ENCODE measurements at places on chromosomes 16 and 17.

DNA sequence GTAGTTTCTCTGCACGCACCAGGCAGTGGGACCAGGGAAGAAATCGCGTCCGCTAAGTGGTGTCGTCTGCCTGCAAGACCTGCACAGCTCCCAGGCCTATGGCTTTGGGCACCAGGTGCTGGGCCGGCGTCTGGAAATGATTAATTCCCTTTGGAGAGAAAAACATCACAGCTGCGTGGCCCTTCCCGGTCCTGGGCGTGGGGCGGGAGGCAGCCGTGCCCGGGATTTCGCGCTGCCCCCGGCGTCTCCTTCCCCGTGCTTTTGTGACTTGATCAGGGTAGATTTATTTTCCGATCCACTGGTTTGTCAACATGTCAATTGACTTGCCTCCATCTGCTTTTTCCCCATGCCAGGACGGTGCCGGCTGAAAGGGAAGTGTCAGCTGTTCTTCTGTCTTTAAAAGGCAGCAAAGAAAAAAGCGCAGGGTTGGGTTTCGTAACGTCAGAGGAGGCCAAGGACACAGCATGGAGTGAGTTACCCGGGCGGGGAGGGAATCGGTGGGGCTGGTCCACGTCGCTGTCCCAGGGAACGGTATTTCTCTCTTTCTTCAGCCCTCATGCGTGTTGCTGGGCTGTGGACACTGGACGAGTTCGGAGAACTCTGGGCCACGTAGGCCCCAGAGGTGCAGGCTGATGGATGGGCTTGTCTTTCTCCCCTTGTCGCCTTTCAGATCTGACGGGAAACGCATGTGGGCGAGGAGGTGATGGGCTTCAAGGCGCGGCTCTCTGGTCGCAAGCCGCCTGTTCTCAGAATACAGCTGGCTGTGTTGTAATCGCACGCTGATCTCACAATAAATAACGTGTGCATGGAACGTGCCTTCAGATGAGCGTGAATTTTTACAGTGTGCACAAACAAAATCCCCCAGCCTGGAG, 188.1 kb upstream of the ZNF469 start:
- no peak for DNase-seq

DNA sequence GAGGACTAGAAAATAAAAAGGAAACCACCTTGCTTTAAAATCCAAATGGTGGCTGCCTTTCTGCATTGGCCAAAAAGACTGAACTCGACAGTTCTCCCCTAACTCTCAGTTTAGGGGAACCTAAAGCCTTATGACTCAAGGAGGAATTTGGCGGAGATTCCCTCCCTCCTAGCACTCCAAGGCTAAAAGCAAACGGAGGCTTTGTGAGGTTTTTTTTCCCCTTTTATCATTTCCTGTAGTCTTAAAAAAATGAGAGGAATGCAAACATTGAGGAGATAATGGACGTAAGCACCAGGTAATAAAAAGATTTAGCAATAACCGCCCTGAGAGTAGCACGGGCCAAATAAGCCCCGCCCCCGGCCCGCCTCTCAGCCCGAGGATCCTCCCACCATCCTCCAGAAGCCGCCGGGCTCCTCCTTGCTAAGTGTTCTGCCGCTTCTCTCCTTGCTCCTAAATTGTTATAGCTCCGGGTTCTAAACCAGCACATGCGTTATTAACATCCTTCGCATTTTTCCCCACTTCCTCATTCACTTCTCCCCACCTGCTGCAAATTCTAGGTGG, 5.8 kb upstream of the KIFC3 start:
- peak; percentile 79 for DNase-seq

DNA sequence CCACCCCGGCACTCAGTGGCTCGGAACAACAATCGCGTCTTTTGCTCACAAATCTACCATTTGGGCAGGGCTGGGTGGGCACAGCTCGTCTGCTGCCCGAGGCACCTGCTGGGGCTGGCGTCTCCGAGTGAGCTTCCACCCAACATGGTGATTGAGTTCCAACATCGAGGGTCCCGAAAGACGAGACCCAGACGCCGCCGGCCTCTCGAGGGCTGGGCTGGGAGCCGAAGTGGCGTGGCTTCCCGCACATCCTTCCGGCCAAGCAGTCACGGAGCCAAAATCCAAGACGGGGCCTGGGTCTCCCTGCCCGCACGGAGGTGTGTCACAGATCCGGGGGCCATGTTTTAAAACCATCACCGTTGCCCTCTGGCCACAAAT, 7.5 kb upstream of the ZFPM1 start:
- DNase-seq, result no peak

GRCh38 chr16:58448890-58449289, 51.1 kb upstream of the NDRG4 start:
- no peak for DNase-seq

GRCh38 chr16:86062271-86062965, 163.5 kb downstream of the IRF8 start:
- DNase-seq, result no peak

GRCh38 chr16:8375232-8375587, 215.1 kb downstream of the TMEM114 start:
- no peak for DNase-seq

DNA sequence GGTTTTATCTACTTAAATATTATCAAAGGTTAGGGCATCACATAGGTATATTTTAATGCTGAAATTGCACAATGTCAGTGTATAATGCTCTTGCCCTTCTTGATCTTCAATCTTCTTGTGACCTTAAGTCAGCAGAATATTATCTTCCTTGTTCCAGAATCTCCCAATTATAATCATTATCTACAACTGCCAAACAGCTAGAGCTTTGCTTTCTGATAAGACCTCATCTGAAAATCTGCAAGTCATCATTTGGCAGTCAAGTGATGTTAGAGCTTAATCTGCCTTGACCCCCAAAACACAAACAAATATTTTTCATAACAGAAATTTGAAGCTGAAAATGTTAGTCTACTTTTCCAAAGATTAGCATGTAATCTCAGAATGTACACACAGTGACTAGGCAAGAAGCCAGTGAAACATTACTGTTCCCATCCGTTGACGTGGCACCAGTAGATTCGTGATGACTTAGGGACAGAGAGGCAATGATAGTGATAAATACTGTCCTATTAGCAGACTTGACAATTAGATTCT, 19.8 kb downstream of the REXO5 start:
- no peak for DNase-seq

DNA sequence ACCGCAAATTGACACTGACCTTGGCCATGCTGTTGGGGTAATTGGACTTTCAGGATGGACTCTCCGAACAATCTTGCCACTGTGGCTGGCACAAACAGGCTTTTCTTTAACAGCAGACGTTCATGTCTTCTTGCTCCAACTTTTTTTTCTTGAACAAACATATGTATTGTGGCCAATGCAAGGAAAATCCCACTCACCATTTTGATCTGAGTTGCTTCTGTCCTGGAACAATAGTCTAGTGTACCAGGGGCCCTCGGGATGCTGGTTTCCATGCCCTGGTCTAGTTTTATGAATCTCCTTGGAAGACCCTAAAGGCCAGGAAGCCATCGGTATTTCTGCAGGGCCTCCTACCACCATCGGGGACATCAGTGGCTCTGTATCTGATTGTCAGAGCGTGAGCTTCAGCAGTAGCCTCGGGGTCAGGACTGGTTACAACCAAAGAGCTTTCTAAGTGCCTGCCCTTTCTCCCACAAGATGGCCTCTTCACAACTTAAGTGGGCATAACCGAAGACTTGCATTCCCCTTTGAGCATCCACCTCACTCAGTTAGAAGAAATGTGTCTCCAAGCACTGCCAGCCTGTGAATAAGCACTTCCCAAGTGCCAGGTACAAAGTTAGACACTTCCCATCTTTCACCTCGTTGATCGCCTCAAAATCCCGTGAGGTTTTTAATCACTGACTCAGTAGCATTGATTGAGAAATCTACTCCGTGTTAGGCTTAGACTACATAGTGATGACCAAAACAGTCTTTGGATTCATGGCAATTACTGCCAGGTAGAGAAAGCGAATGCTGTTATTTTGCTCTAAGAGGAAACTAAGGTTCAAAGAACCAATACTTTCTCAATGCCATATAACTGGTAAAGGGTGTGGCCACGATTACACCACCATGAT, 87.0 kb upstream of the TBX2 start:
- DNase-seq, result no peak

GRCh38 chr17:39709319-39709997, 9.6 kb downstream of the ERBB2 start:
- no peak for DNase-seq

DNA sequence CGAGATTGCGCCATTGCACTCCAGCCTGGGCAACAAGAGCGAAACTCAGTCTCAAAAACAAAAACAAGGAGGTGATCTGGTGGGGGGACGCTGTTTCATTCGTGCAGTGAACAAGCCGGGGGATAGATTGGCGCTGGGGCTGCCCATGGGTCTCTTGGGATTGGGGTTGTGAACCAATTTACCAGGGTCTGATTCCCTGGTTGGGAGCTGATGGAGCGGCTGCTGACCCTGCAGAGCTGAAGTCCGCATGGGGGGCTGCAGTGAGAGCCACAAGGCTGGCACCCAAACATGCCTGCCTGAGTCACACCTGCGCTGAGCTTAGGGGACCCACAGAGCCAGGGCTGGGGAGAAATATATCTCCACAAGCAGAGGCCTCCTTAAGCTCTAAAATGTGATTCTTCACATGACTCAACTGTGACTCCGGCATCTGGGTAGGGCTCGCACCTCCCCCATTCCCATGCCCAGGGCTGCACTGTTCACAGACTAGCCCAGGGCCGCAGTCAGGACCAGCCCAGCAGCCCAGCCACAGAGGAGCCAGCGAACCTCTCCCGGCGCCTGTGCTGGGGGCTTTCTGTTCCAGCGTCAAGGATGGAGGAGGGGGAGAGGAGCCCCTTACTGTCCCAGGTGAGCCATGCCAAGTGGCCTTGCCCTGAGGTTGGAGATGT, 5.0 kb downstream of the TSPAN10 start:
- DNase-seq, result no peak

DNA sequence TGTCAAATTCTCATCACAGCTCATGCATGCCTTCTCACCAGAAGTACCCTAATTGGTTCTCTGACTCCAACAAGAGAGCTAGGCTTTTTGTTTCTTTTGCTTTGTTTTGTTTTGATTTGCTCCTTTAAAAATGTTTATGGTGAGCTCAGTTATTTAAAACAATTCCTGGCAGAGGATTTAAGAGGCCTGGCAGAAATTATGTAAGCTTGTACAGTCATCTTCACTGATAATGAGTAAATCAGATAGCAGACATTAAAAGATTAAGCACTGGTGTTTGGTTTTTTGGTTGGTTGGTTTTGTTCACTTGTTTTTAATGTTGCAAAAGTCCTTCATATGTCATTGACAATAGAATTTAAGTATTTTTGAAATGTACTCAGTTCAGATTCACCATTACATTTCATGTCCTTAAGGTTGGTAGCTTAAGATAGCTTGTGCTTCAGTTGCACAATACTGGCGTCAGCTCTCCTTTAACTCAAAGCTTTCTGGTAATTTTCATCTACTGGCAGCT, 378.9 kb downstream of the CDH13 start:
- DNase-seq, result no peak

- peak; percentile 62 for DNase-seq
These were observed 2.8 kb downstream of the RASD1 start for GRCh38 chr17:17493249-17493985.

GRCh38 chr17:18246880-18247612, 11.5 kb downstream of the FLII start:
- DNase-seq, result peak; percentile 99

- DNase-seq, result no peak
These were observed 5.4 kb downstream of the BANP start for GRCh38 chr16:87956365-87957231.

DNA sequence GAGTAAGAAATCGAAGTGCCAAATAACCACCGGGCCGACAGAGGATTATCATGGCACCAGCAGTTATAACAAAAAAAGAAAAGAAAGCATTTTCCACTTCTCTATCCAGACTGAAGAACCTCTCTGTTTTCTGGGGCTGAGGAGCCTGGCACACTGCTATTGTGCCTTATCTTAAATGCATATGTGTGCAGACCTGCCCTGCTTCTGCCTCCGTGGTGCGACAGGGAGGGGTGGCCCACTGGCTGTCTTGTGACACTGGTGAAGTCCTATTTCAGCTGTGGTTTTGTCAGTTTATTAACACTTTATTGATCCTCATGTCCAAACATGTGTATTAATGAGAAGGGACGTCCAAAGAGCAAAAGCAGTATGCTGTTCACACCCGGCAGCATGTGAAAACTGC, 55.4 kb downstream of the CDK5R1 start:
- no peak for DNase-seq

- DNase-seq, result no peak
These were observed at the start of gene PRSS27 for GRCh38 chr16:2720064-2720457. Gene PRSS27, minus strand, starts transcription at chr16:2720224. Its CDS starts 64 bp downstream, at chr16:2720160.

GRCh38 chr17:79890706-79891105, 51.5 kb upstream of the CBX4 start:
- DNase-seq, result no peak

- DNase-seq, result no peak
These were observed 3.0 kb upstream of the PRSS22 start for GRCh38 chr16:2860826-2861567.

GRCh38 chr17:83156408-83156807, 77.0 kb downstream of the METRNL start:
- DNase-seq, result no peak

DNA sequence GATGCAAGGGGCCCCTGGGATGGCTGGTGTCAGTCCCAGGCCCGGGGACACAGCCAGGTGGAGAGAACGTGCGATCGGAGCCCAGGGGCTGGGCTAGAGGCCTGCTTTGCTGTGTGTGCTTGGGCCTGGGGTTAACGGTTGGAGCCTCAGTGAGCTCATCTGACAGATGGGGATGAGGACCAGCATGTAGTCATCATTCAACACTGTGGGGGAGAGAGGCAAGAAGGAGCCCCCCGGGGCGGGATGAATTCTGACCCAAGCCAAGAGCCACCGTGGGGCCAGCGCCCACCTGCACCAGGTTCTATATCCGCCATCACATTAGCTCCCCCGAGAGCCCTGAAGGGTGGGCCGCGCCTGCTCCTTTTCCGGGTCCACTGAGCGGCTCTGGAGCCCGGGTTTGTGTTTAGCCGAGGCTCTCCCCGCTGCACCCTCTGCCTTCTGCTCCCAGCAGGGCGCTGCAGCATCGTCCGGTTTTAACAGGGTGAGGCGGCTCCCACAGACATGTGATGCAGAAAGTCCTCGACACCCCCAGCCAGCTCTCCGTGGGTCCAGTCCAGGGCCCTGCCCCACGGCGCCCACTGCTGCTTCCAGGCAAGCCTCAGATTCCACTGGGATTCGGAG, 365.7 kb downstream of the SEC14L1 start:
- DNase-seq, result no peak

DNA sequence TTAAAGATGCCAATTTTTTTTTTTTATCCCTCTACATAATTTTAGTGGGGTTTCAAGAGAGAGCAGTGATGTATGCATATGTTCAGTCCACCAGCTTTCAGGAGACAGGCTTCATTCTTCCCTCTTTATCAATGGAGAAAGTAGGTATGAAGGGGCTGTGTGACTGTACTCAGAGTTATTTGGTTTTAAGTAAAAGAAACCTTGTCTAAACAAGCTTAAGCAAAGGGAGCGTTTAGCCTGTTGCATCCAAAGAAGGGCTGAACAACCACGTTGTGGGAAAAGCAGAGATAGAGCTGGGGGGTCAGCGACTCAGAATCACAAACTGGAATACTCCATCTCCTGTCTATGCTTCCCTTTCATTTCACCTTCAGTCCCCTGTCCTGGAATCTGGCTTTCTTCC, 50.4 kb upstream of the HAS3 start:
- no peak for DNase-seq
